ENCODE measurements at places on chromosomes 12 and 14.

- peak; percentile 9 for DNase-seq
Measured at GRCh38 chr14:67746927-67747326, 45.2 kb downstream of the RDH12 start.

GRCh38 chr14:35386673-35387125 lies 17.9 kb downstream of the NFKBIA start:
- DNase-seq, result no peak

DNA sequence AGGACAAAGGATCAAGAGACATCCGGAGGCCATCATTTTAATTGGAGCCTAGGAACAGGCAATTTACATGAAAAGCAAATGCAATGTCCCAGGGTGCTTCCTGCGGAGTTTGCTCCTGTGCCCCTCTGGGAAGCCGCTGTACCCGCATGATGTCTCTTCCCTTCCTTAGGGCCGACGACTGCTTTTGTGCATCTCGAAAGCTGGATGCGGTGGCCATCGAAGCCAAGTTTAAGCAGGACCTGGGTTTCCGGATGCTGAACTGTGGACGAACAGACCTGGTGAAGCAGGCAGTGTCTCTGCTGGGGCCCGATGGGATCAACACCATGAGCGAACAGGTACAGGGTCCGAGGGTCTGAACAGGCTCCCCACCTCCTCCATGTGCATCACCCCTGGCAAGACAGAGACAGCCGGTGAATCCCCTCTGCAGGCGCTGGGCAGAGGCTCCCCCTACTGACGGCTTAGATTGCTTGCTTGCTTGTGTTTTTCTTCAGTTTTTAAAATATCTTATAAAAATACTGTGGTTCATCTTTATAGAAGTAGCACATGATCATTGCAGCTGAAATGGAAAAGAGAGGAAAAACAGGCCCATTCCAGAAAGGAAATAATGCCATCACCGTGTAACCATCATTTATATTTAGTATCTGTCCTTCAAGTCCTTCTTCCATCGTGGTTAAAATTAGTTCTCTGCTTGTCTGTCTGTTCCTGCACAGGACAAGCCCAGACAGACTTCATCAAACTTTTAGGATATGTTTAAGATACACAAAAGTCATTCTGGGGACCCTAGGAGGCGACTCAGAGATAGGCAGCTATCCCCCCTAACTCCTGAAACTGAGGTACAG lies 75.4 kb upstream of the PWP1 start:
- peak; percentile 7 for DNase-seq

DNA sequence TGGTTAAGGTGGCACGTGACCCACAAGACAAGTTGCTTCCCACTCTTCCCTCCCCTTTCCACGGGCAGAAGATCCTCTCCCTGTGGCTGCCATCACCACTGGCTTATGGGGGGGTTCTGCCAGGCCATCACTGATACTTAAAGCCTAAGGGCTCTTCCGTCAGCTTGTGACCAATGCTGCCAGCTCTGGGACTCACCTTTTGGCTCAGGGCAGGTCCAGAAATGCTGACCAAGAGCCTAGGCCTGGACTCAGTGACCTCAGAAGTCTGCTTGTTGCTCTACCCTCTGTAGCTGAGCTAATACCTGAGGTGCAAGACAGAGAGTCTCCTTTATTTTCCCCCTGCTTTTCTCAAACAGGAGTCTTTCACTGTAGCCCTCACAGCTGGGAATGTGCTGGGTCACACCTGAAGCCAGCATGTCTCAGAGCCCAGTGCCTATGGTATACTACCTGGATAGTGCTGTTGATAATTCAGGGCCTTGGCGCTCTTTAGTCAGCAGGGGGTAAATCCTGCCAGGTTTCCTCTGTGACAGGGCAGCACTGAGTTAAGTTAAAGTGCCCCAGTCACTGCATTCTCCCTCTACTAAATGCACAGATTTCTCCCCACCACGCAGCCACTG lies 19.7 kb downstream of the FGD4 start:
- DNase-seq, result no peak

- DNase-seq, result no peak
Measured at GRCh38 chr14:59631237-59631636, 54.6 kb upstream of the CCDC175 start.
